ENCODE measurements at places on chromosomes 3 and 15.

DNA sequence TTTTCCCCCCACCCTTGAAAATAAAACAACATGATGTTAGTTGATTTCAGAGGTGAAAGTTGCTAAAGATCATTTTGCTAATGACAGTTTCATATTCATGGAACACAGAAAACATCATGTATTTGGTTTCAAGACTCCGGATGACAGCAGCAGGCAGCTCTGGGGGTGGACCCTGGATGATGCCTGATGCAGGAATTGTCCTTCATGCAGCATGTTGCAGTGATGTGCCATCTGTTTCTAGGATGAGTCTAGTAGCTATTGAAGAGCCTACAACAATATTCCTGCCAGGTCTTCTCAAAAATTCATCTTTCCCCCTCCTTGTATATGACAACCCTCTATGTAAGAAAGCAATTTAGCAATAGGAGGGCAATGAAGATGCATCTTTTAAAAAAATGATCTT is 108.3 kb downstream of the SV2B start:
- DNase-seq = no peak

DNA sequence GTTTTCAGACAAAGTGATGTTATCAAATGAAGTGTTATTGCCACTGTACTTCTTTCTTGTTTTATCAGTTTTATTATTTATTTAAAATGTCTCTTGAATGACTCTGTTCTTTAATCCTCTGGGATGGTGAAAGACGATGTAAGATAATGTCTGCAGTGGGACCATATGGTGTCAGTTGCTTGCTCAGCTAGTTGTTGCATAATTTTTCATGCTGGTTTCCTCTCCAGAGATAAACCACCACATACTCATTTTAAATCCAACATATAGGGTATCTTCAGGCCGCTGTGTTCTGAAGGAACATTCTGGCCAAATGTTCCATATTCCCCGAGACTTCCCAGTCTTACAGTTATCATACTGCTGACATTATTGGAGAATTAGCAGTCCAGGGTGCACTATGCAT is 75.9 kb downstream of the GABRG3 start:
- no peak for DNase-seq

DNA sequence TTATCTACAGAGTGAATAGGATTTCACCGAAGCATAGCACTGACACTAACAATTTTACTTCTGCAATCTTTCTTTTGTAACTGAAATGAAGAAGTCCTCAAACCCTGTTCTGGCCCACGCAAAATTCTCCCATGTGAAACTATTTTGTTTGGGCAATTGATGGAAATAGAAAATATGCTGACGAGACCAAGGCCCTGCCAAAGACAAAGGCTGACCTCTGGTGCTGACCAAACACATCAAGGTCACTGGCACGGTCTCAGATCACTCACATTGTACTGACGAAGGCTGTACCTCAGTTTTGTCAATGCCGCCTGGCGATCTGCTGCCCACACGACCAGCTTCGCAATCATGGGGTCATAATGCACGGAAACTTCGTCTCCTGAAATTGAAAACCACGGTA is 58.4 kb upstream of the DCUN1D1 start:
- no peak for DNase-seq

DNA sequence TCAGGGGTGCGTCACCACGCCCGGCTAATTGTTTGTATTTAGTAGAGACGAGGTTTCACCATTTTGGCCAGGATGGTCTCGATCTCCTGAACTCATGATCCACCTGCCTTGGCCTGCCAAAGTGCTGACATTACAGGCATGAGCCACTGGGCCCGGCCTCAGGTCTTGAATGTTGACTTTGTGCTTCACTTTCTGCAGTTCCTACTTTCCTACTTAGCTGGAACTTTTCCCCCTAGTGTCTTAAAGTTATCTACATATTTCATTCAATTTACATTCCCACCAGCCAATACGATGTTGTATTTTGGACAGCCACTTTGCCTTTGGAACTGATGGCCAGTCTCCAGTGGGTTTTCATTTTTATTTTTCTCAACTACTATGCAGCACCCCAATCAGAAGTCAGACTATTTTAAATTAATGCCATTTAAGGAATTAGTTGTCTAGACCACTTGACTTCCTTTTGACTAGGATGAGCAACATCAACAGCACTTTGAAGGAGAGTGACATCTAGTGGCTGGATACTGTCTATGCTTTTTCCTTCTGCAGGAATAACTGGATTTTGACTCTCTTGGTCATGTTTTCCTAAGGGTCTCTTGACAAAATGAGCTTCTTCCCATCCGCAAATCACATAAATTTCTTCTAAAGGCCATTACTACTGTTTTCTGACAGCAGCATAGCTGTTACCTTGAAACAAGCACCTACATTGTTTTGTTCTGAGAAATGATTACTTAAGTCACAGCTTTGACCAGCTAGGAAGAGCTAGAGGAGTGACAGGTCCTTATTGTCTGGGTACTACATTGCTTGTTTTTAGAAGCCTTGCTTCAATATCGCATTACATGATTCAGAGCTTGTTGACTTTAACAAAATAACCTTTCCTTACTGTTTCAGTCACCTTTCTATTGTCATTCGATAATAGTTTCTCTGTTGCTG is 140.2 kb downstream of the ITPR1 start:
- DNase-seq = peak; percentile 48

DNA sequence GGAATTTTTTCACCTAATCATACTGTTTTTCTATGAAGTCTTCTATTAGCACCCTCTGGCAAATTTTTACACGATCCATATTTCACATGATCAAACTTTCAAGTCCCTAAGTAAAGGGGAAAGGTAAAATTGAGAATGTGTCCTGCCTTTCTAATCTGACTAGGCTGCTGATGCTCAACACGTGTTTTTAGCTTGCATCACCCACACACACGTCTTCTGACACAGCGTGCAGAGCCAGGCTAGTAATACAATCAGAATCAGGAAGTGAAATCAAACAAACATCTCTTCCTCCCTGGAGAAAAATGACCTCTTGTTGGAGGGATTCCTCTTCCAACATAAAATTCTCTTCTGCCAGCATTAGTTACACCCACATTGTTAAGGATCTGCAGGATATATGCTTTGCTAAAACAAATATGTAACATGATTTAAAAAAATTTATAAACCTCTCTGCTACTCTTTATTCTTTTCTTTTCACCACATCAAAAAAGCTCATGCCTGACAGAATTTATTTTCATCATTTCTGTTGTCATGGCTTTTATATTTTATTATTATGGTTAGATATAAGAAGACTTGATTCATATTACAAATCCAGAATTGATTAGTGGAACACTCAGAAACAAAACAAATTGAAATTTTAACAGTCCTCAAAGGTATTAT is 122.4 kb downstream of the RAP2B start:
- peak; percentile 45 for DNase-seq

DNA sequence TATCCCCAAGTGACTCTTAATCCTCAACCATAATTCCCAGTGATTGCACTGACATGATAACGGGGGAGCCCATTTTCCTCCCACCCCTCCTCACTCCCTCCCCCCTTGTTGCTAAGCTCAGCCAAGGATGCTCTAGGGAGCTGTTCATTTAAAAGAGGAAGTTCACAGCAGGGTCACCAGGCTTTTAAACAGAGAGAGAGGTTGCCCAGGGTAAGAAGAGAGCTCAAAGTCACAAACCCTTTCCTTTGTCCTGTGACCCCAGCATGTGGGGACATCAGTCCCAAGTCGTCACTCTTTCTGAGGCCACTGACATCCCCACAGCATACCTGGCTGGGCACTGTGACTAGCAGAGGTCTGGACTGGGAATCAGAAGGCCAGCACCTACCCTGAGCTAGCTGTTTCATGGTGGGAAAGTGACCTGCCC is 144.1 kb downstream of the RORA start:
- DNase-seq = no peak

DNA sequence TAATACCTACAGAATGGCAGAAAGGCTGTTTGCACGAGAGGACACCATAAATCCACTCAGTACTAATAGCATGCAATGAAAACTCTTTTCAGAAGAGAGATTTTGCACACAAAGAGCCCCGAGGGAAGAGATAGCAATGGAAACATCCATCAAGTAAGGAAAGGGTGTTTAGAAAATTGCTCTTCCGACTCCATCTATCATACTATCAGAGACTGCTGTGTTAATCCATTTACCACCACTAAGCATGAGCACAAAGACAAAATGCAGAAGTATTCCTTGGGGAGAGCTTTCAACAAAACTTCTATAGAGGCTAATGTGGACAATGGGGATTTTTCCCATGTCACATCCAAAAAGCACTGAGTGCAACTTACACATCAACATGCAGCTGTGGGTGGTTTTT is 72.1 kb upstream of the PLAAT1 start:
- DNase-seq = no peak

GRCh38 chr15:84657748-84658079 is 285 bp downstream of the NMB start:
- no peak for DNase-seq

GRCh38 chr15:59364248-59364647 is 8.4 kb downstream of the MYO1E start:
- DNase-seq = no peak

DNA sequence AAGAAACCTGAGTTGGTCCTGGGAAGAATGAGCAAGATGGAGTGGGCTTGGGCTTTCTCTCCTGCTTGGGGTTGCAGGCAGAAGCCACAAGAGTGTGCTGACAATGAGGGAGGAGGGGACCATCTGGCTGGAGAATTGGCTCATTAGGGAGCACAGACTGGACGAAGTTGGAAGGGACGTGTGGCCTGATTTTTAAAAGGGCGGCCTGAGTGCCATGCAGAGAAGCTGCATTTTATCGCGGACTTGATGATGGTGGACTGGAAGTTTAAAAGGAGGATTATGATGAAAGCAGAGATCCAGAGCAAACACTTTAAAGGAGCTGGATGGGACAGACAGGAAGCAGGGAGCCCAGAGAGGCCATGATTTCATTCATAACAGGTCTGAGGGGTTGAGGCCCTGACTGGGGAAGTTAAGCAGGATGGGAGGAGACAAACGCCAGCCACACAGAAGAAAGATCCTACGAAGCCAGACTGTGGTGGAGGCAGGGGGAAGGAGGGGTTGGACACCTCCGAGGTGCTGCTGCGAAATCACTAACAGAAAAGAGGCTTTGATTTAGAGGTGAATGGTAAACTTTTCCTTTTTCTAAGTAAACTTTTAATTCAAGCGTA is 23.6 kb downstream of the TLNRD1 start:
- no peak for DNase-seq

- DNase-seq = peak; percentile 40
These were observed 38.8 kb upstream of the MLF1 start for GRCh38 chr3:158532099-158532734.

DNA sequence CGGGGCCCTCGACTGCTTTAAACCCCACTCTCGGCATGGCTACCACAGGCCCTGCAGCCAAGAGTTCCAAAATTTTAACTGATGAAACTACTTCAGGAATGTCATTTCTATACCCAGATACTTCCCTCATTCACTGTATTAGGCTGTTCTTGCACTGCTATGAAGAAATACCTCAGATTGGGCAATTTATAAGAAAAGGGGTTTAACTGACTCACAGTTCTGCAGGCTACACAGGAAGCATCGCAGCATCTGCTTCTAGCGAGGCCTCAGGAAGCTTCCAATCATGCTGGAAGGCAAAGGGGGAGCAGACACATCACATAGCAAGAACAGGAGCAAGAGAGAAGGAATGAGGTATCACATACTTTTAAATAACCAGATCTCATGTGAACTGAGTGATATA is 21.6 kb upstream of the ALCAM start:
- no peak for DNase-seq

- no peak for DNase-seq
These were observed 12.4 kb upstream of the CCDC80 start for GRCh38 chr3:112653209-112653871.

DNA sequence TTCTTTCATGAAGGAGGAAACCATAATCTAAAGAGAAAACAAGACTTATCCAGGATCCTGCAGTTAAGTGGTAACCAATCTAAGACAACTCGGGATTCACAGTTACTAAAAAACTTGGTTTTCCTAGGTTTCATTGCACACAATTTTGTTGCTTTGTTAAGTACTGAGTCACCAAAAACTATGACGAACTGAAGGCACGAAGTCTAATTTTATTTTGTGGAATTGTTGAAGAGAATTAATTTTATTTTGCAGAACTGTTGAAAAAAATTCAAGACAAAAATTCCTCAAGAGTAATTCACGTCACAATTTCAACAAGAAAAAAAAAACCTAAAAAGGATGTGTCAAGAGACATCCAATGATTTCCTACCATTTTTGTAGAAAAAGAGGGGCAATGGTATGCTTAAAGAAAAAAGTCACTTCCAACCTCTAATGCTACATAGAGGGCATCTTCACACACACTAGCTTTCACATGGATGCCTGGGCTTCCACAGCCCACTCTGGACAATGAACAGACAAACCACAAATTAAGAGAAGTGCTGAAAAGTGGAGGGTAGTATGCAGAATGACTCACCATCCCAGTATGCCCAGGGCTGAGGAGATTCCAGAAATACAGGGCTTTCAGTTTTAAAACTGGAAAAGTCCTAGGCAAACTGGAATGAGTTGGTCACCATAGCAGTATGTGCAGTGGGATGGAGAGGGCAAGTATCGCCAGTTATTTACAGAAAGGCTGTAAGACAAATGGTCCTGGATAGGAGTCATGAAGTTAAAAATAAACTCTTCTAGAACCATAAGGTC is 29.2 kb downstream of the PLOD2 start:
- no peak for DNase-seq

DNA sequence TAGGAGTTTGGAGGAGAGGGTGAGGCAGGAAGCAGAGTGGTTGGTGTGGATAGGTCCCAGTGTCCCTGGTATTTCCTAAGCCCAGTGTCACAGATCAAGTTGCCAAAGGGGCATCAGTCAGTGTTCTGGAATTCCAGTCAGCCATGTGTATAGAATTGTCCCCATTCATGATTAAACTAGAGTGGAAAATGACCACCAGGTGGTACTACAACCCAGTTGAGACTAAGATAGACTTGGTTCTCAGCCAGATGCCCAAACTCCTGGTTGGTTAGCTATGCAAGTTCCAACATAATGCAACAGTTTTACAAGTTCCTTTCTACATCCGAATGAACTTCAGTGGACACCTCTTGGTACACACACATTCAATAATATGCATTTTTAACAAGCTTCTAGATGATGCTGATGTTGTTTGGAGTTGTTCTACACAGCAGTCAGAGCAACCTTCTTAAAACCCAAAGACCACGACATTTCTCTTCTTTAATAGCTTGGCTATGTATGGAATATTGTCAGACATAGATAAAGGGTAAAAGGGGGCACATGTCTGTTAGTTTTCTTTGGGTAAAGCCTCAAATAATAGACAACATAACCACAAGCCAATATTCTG is 8.4 kb upstream of the ATR start:
- peak; percentile 51 for DNase-seq

DNA sequence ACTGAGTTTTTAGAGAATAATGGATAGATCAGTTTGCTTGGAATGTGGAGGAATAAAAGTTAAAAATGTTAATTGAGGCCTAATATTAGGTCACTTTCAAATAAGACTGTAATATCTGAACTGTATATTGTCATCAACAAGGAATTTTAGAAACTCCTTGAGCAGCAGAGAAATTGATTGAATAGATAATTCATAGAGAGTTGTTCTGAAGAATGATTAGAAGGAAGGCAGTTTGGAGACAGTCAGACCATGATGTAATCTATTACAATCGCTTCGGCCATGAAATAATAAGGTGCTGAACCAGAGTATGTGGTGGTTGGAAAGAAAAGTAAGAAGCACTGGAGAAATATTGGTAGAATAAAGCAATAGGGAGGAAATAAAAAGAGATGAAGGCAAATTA is 15.7 kb downstream of the ECT2 start:
- DNase-seq = no peak
